NCI-H187 treated with DMSO at 0.1 percent for 48 hours (cell line): ENCODE measurements at places on chromosomes 1 and 21.

- DNase-seq, result no peak
These were observed 89.9 kb upstream of the JAK1 start for GRCh38 chr1:65056234-65056633.

- no peak for DNase-seq
These were observed 113.5 kb downstream of the LHX9 start for GRCh38 chr1:198030682-198031081.

GRCh38 chr1:156405670-156406069 lies 36.7 kb downstream of the RHBG start:
- no peak for DNase-seq

DNA sequence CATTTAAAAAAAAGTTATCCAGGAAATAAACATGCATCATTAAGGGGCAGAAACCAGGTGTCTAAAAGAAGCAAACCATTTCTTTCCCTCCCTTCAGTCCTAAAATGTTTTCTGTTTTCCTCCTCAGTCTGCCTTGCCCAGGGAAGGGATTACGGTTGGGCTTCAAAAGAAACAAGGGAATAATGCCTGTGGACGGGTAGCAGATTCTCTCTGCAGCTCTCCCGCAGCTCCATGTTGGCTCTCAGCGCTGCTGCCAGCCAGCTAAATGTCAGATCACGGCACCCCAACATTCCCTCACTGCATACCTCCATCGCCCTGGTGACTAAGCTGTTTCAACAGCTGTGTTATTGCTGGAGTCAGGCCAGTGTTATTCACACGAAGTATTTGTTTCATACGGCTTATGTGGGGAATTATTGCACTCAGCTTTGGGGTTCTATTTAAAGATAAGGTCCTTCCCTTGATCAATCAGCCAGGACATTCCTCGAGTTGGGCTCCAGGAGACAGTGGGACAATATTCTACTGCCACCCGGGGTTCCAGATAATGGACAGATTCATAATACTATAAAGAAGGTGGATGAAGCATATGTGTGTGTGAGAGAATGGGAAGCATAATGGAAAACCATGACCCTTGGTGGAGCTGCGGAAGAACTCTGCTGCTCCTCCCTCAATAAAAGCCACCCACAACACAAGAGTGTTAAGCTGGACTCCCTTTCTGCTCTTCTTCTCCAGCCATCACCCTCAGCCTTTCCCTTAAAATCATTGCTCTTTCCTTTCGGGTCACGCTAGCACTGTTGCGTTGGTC lies 58.2 kb downstream of the WLS start:
- no peak for DNase-seq

DNA sequence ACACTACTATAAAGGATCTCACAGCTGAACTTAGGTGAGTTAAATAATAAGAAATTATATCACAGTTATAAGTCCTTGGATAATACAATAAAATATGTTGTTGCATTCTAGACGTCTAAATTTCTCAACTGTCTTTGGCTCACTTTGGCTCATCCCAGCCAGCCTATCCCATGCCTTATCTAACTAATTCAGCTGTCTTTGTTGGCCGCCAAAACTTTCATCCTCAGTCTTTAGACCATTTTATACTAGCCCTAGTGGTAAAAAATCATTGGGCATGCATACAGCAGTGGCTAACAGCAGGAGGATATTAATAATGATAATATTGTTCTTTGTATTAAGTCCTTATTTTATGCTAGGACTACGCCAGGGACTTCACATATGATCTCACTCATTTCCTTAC lies 59.3 kb downstream of the CCDC18 start:
- DNase-seq, result no peak

GRCh38 chr1:170568197-170568596 lies 36.2 kb downstream of the GORAB start:
- no peak for DNase-seq

GRCh38 chr1:20165522-20165951 lies 20.4 kb upstream of the UBXN10 start:
- no peak for DNase-seq

DNA sequence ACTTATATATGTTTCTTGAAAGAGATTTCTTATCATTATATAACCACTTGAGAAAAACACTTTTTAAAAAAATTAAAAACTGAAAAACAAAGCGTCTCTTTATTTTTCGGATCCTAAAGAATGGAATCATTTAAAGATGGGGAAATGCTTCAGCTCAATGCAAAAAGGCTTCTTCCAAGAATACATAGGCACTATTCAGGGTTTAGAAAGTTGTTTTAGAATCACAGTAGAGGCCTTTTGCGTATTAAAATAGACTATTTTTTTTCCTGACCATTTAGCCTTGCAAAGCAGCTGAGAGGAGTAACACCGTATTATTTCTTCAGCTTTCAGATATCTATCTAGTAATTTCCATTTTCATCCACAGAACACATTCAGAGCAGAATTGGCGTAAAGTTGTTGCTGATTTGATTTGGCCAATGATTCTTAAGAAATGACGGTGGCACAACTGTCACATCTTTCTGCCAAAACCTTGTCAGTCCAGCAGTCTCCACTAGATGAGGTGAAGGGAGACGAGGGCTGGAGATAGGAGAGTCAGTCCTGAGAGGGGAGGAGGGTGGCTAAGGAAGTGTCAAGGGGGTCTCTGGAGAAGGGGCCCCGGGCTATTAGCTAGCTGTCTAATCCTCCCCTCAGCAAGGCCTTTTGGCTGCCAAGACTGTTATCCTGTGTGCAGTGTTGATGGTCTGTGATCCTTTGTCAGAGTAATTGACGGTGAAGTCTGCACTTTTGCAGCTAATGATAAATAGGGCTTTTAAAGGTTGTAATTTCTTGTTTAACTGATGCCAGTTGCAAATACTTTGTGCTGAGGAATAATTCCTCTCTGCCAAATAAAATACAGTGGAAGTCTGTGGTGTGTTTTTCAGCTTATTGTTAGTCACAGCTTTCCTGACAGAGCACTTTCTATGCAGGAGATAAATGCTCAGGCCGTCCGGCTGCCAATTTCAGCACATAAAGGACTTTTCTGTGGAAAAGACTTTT lies 34.7 kb downstream of the PRRX1 start:
- no peak for DNase-seq

DNA sequence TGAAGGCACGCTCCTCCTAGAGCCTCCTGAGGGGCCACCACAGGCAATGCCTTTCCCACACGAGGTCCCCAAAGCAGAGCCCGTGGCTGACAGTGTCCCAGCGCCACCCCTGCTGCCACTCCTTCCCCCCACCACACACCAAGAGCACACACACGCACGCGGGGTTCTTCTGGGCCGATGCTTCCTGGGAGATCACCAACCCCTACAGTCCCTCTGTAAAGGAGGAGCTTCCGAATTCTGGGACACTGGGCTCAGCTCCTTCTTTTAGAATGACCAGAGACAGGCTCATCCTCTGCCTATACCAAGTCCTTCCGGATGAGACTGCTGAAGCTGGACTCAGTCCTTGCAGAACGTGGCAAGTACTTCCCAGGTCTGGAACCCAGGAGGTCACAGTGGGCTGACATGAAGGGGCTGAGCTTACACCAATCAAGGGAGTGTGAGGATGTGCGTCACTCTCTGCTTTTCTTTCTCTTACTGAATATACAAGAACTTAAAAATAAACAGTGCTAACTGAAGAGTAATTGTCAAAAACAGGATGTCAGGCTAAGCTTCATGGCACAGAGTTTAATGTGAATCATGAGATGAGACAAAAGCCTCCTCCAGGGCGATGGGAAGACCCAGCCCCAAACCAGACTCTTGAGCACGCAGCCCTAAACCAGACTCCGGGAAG lies 12.7 kb downstream of the SSU72 start:
- DNase-seq, result no peak

GRCh38 chr1:238777551-238777950 lies 608.8 kb upstream of the CHRM3 start:
- DNase-seq, result no peak

- no peak for DNase-seq
These were observed 4.0 kb upstream of the RCAN3 start for GRCh38 chr1:24498589-24498988.

DNA sequence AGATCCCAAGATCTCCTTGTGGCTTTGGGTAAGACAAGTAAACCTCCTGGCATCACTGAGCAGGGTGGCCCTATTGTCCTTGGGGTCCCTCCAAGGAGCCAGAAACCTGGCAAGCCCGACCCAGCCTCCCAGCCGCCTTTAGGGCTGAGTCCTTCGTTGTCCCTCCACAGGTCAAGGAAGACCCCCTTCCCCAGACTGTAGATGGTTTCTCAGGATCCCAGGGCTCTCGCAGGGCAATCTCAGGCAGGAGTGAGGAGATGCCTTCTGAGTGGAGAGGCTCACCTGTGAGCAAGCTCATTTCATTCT lies 71.6 kb upstream of the CSF3R start:
- no peak for DNase-seq

GRCh38 chr1:72137656-72138055 lies 144.7 kb downstream of the NEGR1 start:
- no peak for DNase-seq

- DNase-seq, result peak; percentile 37
These were observed at the start of gene SLX9 for GRCh38 chr21:44939532-44940115. Gene SLX9 (plus strand): TSS chr21:44940029. CDS start chr21:44940058, 29 bp downstream.

DNA sequence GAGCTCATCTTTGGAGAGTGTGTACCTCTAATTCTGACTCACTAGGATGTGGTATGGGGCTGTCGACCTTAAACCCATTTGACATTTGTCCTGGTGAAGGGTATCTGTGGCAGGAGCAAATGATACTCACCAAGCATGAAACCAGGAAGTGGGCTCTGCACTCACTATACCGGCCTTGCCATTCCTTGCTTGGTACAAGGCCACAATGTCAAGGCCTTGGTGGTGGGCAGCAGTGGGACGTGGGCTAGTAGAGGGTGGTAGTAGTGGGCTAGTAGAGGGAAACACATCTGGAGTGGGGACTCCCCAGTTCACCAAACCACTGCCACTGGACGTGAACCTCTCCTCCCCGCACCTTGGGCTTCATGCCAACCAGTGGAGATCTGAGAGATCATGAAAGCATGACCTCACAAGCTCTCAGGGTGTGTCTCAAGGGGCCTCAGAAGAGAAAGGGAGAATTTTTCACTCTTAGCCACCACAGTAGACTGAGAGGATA lies 11.5 kb downstream of the TNFSF4 start:
- DNase-seq, result no peak

GRCh38 chr1:167221126-167221737 lies 546 bp downstream of the POU2F1 start:
- DNase-seq, result no peak

DNA sequence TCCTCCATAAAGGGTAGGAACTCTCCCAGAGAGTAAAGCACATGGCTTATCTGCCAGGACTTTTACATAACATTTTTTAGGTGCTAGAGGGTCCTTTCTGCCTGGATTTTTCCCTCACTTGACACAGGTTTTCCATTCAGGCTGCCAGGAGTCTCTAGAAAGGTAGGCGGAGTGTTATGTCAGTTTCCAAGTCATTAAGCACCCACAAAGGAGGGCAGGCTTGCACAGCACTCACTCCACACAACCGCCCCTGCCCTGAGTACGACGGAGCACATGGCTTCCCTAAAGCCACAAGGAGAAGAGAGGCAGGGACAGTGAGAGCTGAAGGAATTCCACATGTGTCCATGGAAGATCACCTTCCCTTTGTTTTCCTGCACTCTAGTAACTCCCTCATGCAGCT lies 55.7 kb downstream of the CAPZB start:
- DNase-seq, result peak; percentile 37

DNA sequence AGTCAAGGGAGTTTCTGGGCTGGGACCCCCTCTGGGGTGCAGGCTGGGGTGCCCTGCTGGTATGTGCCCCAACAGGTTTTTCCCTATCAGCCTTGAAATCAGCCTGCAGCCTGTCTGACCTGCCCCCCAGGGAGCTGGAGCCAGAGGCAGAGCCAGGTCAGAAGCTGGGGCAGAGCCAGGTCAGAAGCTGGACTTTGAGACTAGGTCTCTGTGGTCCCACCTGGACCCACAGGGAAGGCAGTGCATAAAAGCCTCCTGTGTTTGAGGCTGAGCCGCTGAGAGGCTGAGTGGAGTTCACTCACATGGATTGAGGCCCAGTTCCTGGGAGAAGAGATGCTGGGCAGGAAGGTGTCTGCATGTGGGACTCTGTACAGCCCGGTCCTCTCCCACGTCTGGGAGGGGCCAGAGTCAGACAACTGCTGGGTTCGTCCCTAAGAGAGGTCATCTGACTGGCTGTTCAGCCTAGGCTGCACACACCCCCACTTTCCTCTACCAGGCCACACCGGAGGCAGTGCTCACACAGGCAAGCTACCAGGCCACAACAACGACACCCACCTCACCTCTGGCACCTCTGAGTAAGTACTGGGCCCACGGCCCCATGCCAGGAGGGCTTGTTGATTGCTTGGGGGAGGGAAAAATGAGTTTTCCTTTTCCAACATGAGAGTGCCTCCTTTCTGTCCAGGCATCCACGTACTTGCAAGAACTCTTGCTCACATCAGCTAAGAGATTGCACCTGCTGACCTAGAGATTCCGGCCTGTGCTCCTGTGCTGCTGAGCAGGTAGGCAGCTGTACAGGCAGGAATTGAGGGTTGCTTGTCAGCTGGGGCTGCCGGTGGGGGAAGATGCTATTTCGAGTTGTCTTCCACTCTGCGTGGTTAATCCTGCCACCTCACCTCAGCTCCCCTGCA lies at the start of gene ANXA9:
Gene ANXA9 (plus strand): TSS at position 488 of the 908 bp plus-strand sequence. CDS start 814 bp downstream, outside the sequence.
- DNase-seq, result peak; percentile 62

GRCh38 chr1:234409328-234409727 lies 36.1 kb downstream of the COA6 start:
- DNase-seq, result no peak

DNA sequence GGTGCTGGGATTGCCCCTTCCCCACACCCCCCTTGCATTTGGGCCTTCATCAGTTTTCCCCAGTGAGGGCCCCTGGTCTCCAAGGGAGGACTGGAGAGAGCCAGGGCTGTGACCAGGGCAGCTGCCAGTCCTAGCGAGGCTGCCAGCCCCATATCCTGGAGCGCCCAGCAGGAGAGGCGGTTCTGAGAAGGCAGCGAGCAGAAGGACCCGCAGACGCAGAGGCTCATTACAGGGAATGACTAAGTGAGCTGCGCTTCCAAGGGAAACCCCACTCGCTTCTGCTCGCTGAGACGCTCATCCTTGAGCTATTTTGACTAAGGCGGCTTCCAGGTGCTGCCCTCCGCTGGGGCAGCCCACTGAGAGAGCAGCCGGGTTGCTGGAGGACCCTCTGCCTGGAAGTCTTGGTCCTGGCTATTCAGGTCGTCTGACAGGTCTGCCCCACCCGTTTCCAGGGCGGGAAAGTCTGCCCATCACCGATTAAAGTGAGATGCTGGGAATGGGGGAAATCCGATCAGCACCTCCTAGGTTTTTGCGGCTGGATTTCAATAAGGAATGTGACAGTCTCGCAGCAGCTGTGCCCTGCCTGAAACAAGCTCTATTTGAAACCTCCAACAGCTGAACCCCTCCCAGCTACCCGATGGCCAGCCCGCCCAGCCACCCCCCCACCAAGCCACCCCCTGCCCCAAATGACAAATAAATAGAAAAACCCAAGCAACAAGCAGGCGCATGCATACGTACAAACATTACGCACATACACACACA lies 2.8 kb downstream of the KCNN3 start:
- peak; percentile 22 for DNase-seq

DNA sequence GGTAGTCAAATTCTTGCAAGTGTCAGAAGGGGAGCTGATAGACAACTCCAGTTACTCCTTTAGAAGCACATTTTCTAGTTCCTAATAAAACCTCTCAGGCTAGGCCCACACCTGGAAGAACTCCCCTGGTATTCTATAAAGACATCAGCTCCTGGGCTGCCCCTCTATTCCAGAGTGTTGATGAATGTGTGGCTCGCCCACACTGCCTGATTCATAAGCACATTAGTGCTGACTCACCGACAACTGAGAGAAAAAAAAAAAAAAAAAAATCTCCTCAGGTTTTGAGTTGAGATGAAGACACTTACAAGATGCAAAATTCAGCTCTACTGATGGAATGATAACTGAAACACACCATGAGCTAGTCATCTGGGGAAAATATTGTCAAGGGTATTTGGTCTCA lies 188.1 kb downstream of the TNR start:
- no peak for DNase-seq
